ENCODE measurements at places on chromosomes 11 and 22. TPM values are rescaled to one million over a fixed set of nuclear protein-coding genes. Genes with fewer than 3 reads are reported as not detected.

CABP4 gene
- total RNA-seq: not detected

C1QTNF6 gene
- 4.2 TPM for total RNA-seq

PVALB gene
- not detected for total RNA-seq

PNPLA3 gene
- total RNA-seq: 2.9 TPM

INS gene
- total RNA-seq: not detected

MRGPRX3 gene
- not detected for total RNA-seq

RIBC2 gene
- 5.7 TPM for total RNA-seq

CEP126 gene
- 3.9 TPM for total RNA-seq

OR6X1 gene
- not detected for total RNA-seq

PNPLA5 gene
- total RNA-seq: not detected

IGHMBP2 gene
- 11.0 TPM for total RNA-seq

CDKN1C gene
- 4.2 TPM for total RNA-seq

LRP5 gene
- total RNA-seq: 8.3 TPM

RAD9A gene
- 4.7 TPM for total RNA-seq

NRIP3 gene
- 4.3 TPM for total RNA-seq

OR10D3 gene
- total RNA-seq: not detected

LRRC74B gene
- not detected for total RNA-seq

LAYN gene
- 34.2 TPM for total RNA-seq

PI4KA gene
- total RNA-seq: 34.8 TPM

SLC7A4 gene
- total RNA-seq: 0.09 TPM

FXYD2 gene
- total RNA-seq: not detected

KRTAP5-1 gene
- total RNA-seq: not detected

MS4A4E gene
- total RNA-seq: not detected

LMO1 gene
- not detected for total RNA-seq

HARBI1 gene
- total RNA-seq: 4.5 TPM

SUSD2 gene
- 0.99 TPM for total RNA-seq

EML3 gene
- 61.7 TPM for total RNA-seq

PAX6 gene
- total RNA-seq: 0.63 TPM

SOX10 gene
- not detected for total RNA-seq

ACAD8 gene
- total RNA-seq: 15.2 TPM

SHISA8 gene
- not detected for total RNA-seq

GRAP2 gene
- not detected for total RNA-seq

SCARF2 gene
- 42.9 TPM for total RNA-seq

SYCE3 gene
- not detected for total RNA-seq

OR4C13 gene
- not detected for total RNA-seq

EIF3F gene
- total RNA-seq: 196 TPM

XKR3 gene
- total RNA-seq: not detected

OR51I1 gene
- not detected for total RNA-seq
